ENCODE measurements at places on chromosomes 1 and 21. TPM values are rescaled to one million over a fixed set of nuclear protein-coding genes. Genes with fewer than 3 reads are reported as not detected.

Gene MYBPHL
- not detected for total RNA-seq

Gene TRAF3IP3
- total RNA-seq: not detected

Gene TRNP1
- 17.4 TPM for total RNA-seq

Gene CLEC20A
- total RNA-seq: not detected

Gene PDPN
- total RNA-seq: 0.77 TPM

Gene LINGO4
- total RNA-seq: not detected

Gene CENPF
- 10.1 TPM for total RNA-seq

Gene AGO1
- 8.2 TPM for total RNA-seq

Gene TMEM82
- total RNA-seq: not detected

Gene TBX19
- total RNA-seq: 1.1 TPM

Gene TTF2
- total RNA-seq: 18.2 TPM

Gene TFB2M
- 15.2 TPM for total RNA-seq

Gene DMBX1
- not detected for total RNA-seq

Gene TLCD4
- 0.85 TPM for total RNA-seq

Gene NR1I3
- not detected for total RNA-seq

Gene CFAP141
- not detected for total RNA-seq

Gene GUK1
- 596 TPM for total RNA-seq

Gene BROX
- total RNA-seq: 51.0 TPM

Gene KRTAP19-3
- total RNA-seq: not detected

Measured in regular cardiac myocyte (primary cell).